ENCODE measurements at places on chromosomes 6 and 20.

- no peak for DNase-seq
Observed at GRCh38 chr6:137852811-137853210, 14.2 kb upstream of the TNFAIP3 start.

DNA sequence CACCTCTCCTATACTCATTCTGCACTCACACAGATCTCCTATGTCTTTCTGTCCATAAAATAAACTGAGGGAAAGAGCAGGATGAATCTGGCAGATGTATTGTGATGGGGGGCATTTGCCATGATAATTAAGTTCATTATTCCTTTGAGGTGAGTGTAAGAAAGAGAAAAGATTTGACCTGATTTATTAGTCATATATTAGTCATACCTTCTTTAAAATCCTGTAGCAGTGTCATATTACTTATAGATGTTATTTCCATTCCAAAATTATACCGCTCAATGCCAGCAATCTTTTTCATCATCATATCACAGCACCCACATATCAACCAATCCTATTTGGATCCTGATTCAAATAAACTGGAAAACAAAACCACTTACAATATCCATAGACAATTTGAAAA, 733.3 kb upstream of the SLC35B3 start:
- no peak for DNase-seq

GRCh38 chr6:14763139-14763538, 482.7 kb upstream of the JARID2 start:
- DNase-seq: peak; percentile 59

DNA sequence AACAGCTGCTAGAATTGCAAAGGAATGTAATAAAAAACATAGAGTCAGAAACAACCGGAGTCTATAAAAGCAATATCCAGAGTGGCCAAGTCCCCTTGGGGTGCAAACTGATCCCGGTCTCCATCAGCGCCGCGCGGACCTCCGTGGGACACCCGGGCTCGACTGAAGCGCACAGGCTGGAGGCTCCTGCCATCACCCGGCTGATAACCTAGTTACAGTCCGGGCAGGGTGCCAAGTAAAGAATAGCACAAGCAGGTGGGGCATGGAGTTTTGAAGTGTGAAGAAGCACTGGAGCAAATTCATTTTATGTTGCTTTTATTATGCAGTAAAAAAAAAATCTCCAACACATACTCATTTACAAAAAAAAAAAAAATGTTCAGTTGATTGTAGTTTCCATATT, 205.1 kb upstream of the GMDS start:
- no peak for DNase-seq

- DNase-seq: no peak
Observed at GRCh38 chr6:88359530-88360202, 193.5 kb upstream of the CNR1 start.

DNA sequence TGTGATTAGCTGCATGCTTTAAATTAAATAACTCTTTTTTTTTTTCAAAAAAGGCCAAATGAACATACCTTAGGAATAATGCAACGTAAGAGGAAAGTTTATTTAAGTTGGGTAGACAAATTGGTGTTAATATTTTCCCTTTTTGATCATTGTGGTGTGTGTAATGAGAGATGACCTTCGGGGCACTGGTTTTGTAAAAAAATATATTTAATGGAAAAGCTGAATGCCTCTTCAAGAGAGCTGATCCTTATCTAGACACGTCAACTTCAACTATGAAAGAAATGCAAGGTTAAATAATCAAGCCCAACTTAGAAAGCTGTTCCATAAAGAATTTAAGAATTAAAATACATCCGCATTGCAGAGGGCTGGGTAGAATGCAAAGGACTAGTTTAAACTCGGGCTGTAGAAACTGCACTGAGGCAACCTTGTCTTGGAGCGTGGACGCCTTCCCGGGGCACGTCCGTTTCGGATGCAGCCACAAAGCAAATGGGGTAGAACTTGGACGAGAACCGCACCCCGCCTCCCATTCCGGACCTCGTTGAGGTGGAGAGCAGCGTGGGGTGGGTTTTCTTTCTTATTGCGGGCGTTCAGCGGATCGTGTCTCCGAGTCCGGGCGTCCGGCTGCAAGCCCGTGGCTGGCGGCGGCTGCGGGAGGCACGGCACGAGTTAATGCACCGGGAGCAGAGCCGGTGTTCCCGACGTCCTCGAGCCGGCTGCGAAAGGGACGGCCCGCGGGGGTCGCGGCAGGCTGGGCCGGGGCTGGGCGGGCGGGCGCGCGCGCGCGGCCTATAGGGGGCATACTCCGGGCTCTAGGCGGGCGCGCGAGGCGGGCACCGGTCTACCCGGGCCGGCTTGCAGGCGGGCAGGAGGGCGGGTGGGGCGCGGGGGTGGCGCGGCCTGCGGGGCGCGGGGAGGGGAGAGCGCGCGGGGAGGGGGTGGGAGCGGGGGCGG, 1.9 kb downstream of the JARID2 start:
- DNase-seq: peak; percentile 60

DNA sequence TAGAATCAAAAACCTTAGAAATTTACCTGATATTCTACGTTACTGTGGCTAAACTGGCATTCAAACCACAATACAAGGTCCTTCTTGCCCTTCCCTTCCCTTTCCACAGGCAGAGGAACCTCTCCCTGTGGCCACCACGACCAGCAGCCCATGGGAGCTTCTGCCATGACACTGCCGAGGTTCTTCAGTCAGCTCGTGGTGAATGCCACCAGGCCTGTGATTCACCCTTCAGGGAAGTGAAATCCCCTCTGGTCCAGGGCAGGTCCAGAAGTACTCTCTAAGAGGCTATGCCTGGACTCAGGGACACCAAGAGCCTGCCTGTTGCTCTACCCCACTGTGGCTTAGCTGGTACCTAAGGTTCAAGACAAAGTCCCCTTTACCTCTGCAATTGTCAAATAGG, 123.0 kb downstream of the HTR1B start:
- DNase-seq: no peak

- DNase-seq: peak; percentile 64
Observed at GRCh38 chr6:138493413-138493812, 5.9 kb downstream of the NHSL1 start.

DNA sequence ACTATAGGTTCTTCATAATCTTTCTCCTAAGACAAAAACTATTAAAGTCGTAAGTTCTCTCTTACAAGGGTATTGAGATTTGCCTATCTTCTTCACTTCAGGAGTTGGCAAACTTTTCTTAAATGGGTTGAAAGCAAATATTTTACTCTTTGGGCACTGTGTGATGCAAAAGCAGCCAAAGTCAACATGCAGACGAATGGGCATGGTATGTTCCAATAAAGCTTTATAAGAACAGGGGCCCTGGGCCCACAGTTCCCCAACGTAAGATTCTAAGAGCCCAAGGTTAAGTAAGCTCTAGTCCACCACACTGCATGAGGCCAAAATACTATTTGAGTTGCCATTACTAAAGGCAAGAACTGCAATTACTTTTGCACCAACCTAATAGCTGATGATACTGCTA, 11.5 kb downstream of the CD164 start:
- no peak for DNase-seq
